Central memory CD8-positive, alpha-beta T cell (primary cell): ENCODE measurements at places on chromosomes 16 and 17.
A peak's percentile ranks its signal among the peaks of the same experiment; 100 is the strongest.

GRCh38 chr17:76612977-76613851, 27.6 kb upstream of the ST6GALNAC2 start:
- no peak for DNase-seq

DNA sequence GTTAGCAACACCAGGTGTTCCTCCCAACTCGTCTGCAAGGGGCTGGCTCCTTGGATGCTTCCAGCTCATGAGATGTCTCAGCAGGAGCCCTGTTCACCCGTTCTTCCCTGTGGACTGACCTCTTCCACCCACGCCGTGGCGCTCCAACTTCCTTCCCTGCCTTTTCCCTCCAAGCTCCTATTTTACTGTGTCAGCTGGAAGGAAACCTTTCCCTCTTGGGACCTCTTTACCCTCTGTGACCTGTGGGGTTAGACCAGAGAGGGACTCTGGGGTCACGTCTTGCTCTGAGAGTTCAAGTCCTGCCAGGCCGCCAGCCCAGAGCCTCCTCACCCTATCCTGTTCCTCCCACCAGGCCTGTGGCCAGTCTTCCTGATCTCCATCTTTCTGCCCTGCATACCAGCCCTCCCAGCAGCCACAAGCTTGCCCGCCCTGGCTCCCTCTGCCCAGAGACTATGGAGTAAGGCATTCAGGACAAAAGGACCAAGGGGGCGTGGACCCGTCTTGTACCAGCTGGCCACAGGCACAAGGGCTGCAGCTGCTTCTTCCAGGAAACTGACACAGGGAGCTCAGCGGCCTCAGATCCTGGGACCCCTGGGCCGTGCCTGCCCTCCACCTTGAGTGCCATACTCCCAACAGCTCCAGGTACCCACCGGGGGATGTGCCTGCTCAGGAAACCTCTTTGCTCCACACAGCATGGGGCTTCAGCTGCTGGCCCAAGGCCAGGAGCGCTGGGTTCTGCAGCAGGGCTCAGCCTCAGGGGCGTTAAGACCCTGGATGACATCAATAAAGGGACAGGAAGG, 3.0 kb downstream of the PAQR4 start:
- no peak for DNase-seq

DNA sequence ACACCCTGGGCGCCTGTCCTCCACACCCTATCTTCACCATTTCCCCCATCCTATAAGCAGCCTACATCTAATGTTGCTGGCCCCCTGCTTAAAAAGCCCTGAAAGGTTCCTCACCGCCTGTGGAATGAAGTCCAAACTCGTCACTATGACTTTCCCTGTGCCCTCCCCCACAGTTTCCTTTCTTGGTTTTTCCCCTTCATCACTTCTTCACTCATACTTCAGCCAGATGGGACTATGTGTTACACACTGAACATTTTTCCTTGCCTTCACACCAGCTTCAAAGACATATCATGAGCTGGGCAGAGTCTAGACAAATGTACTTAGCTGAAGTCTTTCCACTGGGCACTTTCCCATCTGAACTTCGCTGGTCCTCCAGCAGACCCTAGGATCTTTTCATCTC, 1.5 kb upstream of the MARCHF10 start:
- DNase-seq: no peak

GRCh38 chr16:85860413-85861094, 38.4 kb upstream of the IRF8 start:
- DNase-seq: no peak

DNA sequence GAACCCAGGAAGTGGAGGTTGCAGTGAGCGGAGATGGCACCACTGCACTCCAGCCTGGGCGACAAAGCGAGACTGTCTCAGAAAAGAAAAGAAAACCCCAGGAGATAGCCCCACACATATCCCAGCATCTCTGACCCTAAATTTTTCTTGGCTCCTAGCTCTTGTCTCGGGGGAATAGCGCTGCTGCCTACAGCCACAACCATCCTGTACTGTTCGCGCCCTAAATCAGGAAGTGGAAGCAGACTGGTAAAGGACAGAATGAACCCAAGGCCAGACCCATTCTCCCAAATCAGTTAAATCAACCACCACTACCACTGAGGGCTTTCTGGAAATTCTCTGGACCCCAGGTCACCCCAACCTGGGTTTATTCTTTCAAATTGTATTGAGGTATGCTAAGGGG, 1.7 kb downstream of the CTDNEP1 start:
- DNase-seq: no peak

DNA sequence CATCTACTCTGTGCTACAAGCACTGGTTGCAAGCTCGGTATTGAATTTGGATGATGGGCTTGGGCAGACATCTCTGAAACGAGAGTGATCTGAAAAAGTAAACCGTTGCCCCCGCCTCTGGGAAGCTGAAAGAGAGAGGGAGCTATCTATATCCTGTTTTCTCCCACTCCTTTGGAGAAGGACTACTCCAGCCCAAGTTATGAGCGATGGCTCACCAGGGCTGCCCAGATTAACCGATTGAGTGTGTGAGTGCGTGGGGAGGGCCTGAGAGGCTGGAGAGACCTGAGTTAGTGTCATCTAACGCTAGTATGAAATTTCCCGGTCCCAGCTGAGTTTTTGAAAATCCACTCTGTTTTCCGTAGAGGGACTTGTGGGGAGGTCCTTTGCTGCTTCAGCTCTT, 11.5 kb downstream of the MGAT5B start:
- no peak for DNase-seq

DNA sequence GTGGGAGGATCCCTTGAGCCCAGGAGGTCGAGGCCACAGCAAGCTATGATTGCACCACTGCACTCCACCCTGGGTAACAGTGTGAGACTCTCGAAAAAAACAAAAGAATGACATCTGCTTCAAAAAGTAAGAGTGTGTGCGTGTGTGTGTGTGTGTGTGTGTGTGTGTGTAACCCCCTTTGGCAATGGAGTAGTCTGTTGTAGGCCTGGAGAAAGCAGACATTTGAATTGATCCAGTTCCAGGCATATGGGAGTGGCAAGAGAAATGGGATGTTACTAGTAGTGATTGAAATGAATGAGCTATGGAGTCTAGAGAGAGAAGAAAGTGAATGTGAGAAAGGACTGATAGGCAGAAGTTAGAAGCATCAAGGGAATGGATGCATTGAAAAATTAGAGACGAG, 9.9 kb downstream of the CASC3 start:
- DNase-seq: no peak

- no peak for DNase-seq
These were observed 13.4 kb downstream of the WFDC1 start for GRCh38 chr16:84308120-84308519.

DNA sequence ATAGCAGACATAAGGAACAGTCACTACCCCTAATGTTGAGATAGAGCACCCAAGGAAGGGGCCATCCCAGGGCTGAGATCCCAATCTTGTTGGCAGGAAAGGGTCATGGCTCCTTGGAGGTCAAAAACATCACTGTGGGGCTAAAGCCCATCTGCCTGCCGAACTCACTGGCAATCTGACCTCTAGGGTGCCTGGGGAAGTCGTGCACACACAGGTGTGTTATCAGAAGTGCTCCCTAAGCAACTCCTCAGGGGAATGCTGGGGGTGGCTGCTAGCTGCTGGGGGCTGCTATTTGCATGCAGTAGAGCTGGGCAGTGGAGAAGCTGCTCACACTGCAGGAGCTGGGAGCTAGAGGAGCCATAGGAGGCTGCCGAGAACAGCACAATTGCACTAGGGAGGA, 47.5 kb upstream of the PHOSPHO1 start:
- DNase-seq: no peak

DNA sequence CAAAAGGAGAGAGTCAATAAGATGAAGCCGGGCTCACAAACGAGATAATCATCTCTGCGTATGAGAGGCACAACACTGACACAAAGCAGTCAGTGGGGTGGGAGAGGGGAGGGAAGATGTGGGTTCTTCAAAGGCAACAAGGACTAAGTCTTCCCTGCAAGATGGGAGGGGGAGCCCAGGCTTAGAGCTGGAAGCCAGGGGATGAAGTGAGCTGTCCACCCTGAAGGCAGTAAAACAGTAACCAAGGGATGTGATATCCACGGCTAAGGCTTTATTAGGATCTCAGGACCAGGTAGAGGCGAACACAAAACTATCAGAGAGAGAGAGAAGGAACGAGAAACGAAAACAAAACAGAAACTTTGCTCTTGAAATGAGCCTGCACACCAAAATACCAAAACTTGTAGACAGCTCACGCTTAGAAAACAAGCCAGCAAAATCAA, 115.9 kb downstream of the DYNLRB2 start:
- peak; percentile 31 for DNase-seq

GRCh38 chr16:27994686-27995085, 68.8 kb downstream of the GSG1L start:
- no peak for DNase-seq

DNA sequence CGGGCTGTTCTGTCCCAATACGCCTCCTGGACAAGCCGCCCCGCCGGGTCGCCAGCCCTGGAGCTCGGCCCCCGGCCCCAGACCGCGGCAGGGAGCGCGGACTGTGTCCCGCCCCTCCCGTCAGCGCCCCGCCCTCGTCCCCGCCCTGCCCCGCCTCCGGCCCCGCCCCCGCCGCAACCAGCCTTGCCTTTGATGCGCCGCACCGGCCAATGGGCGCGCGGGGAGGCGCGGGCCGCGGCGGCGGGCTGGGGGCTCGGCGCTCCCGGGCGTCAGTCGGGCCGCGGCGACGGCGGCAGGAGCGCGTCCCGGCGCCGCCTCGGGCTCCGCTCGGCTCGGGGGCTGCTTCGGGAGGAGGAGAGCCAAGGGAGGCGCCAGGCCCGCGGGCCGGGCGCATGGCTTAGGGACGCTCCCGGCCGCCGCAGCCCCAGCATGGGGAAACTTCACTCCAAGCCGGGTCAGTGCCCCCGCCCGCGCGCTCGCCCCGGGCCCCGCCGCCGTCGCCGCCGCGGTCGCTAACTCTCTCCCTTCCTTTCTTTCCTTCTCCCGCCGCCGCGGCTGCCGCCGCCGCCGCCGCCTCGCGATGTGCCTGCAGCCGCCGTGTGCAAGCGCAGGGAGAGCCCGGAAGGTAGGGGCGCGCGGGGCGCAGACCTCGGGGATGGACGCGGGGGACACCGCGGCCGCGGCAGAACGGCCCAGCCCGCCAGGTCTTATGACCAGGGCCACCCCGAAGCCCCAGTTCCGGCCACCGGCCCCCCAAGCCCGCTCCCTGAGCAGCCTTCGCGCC, at the start of gene NKD1:
TSS of gene NKD1 (plus strand) at position 272 of the 784 bp plus-strand sequence. CDS start at position 430, 158 bp downstream.
- DNase-seq: peak; percentile 50

- DNase-seq: no peak
These were observed 1.1 kb downstream of the NDEL1 start for GRCh38 chr17:8436844-8437171.

- DNase-seq: no peak
These were observed 62.5 kb downstream of the WDR59 start for GRCh38 chr16:74922150-74923138.

- DNase-seq: no peak
These were observed 33.2 kb downstream of the MAP2K6 start for GRCh38 chr17:69447726-69448125.
